ENCODE measurements at places on chromosomes 4 and X.

DNA sequence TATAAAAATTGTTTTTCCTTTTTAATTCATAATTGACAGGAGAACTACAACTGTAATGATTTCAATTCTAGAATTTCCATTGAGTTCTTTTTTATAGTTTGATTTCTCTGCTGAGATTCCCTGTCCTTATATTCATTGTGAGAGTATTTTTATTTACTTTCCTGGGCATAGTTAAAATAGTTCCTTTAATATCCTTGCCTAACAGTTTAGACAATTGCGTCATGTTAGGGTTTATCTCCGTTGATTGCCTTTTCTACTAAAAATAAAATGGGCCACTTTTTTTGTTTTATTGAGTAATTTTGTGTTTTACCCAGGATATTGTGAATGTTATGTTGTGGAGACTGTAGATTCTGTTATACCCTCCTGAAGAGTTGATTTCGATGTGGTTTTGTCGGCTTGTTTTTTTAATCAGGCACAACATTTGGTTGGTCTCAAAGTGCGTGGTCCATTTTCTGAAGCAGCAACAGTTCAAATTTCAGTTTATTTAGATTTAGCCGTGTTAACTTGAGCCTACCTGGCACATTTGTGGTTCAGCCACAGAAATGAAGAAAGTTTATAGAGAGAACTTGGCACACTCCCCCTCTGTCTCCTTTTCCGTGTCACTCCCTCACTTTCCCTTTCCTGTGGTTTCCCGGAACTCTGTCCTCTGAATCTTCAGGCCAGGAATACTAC is 16.0 kb upstream of the PRRG1 start:
- no peak for DNase-seq

- DNase-seq: no peak
These were observed 2.8 kb downstream of the ANKRD37 start for GRCh38 chr4:185399466-185399865.

DNA sequence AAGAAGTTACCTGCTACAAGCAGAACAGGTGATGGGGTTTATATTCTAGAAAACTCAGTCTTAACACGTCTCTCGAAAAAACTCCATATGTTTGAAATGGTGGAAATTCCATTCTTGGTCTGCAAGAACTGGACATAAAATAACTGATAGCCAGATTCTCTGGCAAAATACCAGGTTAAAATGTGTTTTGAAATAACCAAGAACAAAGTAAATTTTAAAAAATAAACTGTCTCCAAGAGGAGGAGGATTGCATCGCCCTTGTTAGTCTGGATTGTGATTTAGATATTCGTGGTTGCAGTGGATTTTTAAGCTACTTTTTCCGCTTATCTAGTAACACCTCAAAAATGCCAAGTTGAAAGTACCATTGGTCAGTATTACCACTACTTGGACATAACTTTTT is 40.8 kb downstream of the CENPU start:
- DNase-seq: no peak

- DNase-seq: no peak
These were observed 241.0 kb upstream of the ANKRD50 start for GRCh38 chr4:124953486-124953885.

GRCh38 chr4:68176500-68176899 is 46.8 kb upstream of the TMPRSS11F start:
- DNase-seq: no peak

DNA sequence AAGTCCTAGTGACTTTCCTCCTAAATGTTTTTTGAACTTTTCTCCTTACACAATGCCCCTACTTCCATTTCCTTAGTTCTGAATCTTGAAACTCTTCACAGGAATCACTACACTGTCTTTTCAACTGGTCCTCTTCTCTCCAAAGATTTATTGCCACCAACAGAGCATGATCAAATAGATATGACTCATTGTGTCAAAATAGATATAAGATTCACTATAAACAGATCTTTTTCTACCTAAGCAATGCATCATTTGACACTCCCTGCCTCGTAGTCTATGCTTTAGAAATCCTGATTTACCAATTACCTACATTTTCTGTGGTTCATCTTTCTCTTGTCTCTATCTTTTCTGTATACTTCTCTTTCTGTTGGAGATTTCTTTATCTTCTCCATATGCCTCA is 789.6 kb upstream of the SLIT2 start:
- DNase-seq: no peak

Data from activated naive CD4-positive, alpha-beta T cell treated with anti-CD3 and anti-CD28 coated beads, Interleukin-2, amount 10 ng/mL, durations not matched to agents 7 days and 5 days (primary cell).